ENCODE measurements at places on chromosomes 2 and 18.

DNA sequence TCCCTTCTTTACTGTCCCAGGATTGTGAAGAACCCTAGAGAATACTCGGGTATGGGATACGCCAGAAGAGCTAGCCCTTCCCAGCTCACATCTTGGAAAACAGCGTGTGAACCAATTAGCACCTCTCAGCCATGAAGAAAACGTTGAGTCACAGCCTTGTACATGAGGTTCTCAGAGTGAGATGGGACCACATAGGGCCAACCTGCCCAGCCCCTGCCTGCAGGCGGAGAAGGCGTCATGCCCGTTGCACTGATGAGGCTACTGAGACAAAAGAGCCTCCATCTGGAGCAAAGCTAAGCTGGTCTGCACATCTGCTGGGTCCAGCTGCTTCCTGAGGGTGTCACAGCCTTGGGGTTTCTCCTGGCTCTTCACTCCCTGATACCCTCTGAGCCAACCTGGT, 92.2 kb downstream of the LBH start:
- no peak for DNase-seq

DNA sequence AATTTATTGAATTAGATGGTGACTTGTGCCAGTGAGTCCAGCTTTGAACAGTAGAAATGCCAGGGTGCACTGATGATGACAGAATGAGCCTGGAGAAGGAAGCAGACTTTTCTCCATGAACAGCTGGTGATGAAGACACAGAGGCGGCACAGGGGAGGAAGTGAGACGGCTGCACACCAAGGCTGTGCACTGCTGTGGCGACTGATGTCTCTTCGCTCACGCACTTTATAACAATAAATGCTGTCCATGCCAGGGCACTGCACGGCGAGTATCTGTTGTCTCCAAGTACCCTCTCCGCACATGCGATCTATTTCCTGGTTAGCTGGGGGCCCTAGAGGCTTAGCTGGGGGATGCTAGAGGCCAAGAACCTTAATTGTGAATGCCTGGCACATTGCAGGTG, 175.2 kb downstream of the TMEM200C start:
- DNase-seq = no peak

DNA sequence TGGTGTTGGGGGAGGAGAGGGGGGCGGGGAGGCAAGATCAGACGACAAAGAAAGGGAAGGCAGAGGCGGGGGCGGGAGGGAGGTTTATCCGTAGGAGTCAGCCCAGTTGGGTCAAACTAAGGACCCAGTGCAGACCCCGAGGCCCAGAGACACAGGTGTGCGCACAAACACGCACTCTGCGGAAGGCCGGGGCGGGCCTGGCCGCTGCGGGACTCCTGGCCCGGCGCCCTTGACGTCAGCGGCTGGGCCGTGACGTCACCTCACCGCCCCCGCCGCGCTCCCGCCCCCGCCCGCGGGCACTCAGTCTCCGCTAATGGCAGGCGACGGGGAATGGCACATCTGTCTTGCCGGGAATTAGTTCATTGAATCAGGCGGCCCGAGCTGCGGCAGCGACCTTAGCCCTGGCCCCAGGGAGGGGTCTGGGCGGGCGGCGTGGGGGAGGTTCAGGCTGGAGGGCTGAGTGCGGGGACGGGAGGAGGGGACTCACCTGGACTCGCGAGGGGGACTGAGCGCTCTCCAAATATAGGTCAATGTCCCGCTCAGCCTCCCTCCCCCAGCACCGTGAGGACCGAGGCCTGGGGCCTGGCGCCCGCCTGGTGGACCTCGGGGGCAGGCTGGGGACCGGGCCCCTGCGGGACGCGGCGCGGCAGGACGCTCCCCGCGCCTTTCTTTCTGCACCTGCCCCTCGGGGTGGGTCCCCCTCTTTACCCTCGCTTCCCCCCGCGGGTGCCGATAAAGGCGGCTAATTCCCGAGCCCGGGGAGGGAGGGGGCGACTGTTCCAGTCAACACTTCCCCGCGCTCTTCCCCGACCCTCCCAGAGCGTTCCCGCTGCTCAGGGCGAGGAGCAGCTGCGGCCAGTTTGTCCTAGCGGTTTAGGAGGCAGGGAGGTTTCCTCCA, 15.5 kb upstream of the ECEL1 start:
- no peak for DNase-seq

GRCh38 chr2:69575926-69576325, 67.6 kb downstream of the AAK1 start:
- DNase-seq = no peak

DNA sequence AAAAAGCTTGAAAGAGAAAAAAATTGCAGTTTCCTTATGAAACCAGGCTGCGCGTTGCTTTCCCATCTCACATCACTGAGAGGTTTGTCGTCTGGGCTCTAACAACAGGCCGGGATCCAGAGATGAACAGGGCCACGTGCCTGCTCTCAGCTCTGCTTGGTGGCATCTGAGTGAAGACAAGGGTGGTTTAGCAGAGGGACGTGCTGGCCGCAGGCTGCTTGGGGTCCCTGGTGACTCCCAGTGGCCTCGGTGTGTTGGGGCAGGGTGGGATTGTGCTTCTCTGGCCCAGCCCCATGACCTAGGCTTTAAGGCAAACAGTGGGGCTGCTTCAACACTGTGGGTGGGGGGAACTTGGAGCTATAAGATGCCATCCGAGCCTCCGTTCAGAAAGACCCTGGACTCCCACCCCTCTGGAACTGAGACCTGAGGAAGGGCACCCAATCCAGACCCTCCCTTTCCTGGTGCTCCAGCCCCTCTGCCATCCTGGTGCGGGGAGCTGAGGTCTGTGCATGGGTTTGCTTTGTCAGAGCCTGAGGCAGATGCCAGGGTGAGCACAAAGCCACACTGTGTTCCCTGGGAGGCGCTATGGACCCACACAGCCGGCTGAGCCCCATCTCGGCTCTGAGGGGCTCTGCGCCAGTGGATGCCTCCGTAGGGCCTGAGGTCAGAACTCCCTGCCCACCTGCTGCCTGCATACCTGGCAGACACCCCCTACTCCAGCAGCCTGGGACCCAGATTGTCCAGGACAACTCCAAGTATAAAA, 18.4 kb upstream of the HPCAL1 start:
- no peak for DNase-seq

DNA sequence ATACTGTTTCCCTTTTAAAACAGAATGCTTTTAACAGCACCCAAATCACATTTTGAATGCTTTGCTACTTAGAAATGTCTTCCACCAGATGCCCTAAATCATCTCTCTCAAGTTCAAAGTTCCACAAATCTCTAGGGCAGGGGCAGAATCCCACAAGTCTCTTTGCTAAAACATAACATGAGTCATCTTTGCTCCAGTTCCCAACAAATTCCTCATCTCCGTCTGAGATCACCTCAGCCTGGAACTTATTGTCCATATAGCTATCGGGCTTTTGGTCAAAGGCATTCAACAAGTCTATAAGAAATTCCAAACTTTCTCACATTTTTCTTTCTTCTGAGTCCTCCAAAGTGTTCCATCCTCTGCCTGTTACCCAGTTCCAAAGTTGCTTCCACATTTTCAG, 1374.5 kb upstream of the NXPH2 start:
- DNase-seq = no peak

- no peak for DNase-seq
Observed at GRCh38 chr2:133433455-133434451, 134.5 kb downstream of the NCKAP5 start.

DNA sequence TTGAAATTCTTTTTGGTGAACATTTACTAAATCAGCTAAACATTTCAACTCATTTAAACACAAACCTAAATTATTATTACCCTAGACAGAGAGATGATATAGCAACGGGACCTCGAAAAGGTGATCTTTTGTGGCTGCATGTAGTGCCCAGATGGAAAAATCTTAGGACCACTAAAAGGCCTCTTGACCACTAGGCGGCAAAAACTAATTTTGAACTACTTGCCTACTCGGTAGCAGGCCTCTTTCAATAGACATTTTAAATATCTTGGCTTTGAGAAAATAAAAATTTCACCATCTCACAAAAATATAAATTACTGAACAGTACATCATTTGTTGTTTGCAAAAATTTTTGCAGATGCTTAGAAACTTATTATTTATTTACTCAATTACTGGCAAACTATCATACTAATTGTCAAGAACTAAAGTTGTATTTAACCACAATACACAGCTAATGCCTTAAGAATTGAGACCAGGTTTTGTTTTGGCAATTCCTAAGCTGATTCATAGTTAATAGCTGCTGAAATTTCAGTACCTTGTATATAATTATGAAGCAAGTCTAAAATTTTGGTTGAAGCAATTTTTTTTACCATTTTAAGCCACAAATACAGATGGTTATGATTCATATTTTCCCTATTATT, 9.4 kb downstream of the COL3A1 start:
- DNase-seq = no peak

- no peak for DNase-seq
Observed at GRCh38 chr2:28068088-28068487, 177.6 kb downstream of the BABAM2 start.

DNA sequence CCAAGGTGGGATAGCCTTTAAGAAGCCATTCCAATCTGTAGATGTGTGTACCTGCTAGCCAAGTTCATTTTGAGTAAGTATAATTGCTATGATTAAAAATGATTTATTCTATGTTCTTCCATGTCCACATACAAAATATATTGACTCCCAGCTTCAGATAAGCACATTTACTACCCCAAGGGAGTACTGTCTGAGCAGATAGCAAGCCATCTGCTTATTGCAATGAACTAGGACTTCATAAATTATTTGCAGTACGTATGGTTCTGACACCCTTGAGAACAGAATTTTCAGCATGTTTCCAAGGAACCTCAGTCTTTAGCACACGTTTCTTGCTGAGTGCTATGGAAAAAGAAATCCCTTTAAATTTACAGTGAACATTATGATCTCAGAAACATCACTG, 28.2 kb downstream of the ABCG5 start:
- no peak for DNase-seq

DNA sequence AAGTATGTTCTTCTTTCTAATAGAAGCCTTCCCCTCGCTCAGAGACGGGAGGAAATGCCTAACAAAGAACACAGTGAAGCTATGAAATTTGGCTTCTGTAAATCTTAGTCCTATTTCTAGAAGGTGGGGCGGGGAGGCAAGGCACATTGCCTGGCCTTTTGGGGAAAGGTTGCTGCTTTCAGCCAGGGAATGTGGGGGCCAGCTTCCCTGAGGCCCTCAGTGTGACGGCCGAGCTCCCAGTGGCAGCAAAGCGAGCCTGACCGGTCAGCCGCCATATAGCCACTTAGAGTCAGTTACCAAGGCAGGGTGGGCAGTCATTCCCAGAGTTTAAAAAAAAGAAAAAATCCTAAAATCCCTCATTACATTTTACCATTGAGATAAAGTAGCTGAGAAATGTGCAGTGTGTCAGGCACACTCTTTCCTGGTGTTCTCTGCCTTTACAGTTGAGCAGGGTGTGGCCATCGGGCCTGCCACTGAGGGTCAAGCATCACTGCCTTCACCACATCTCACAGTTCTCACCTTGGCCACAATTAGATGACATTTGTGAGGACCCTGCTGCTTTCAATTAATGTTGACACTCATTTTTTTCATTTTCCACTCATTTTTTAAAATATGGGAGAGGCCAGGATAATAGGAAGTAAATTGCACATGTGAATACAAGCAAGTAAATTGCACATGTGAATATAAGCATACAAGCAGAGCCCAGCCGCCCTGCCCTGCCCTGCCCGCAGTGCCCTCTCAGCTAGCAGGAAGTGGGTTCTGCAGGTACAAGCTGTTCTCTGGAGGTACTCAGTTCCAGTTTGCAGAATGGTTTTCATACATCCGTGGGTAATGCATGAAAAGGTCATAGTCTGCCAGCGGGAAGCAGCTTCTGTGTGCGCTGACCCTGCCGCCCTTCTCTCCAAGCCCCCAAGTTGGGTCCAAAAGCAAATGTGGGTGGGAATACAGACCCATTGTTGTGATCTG, 76.9 kb downstream of the WDSUB1 start:
- DNase-seq = no peak

DNA sequence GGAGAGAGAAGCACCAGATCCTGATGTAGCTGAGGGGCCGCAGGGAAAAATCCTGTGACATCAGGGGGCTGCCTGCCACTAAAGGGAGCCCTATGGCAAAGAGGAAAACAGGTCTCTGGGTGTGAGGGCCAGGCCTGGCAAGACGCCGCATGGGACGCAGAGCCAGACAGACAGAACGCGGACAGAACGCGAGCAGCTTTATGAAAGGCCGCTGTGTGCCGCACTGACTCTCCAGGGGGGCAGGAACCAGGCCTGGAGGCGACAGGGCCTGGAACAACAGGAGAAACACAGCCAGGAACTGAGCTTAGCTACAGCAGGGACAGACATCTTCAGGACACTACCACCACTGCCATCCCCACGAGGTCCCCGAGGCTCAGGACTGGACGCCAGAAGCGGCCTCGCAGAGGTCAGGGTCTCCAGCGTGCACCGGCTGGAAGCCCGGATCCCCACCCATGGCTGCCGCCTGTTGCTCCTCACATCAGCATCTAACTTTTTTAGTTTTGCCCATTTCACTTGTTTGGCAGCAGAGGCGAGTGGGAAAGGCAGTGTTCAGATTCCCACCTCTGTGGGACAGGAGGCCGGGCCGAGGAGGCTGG, 131.6 kb downstream of the VAPA start:
- DNase-seq = no peak

DNA sequence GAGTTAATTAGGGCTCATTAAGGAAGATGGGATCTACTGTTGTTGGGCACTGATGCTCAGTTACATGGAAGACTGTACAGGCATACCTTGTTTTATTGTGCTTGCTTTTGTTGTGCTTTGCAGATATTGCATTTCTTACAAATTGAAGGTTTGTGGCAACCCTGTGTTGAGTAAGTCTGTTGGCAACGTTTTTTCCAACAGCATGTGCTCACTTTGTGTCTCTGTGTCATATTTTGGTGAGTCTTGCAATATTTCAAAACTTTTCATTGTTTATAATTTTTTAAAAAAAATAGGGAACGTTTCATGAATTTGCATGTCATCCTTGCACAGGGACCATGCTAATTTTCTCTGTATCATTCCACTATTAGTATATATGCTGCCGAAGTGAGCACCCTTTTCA, 15.6 kb downstream of the PHLPP1 start:
- DNase-seq = no peak

- DNase-seq = no peak
Observed at GRCh38 chr2:105498281-105498846, 99.5 kb upstream of the FHL2 start.

GRCh38 chr2:43410055-43410604, 183.7 kb upstream of the ZFP36L2 start:
- DNase-seq = no peak

GRCh38 chr2:101931402-101931801, 60.4 kb upstream of the IL1R2 start:
- DNase-seq = no peak

- no peak for DNase-seq
Observed at GRCh38 chr18:74248595-74248994, 43.2 kb downstream of the CYB5A start.

- DNase-seq = no peak
Observed at GRCh38 chr18:48186861-48187260, 222.3 kb downstream of the ZBTB7C start.

- no peak for DNase-seq
Observed at GRCh38 chr2:96530474-96531357, 5.8 kb upstream of the ARID5A start.

- DNase-seq = no peak
Observed at GRCh38 chr2:45643543-45644542, 7.6 kb upstream of the PRKCE start.
